Activated T-helper 1 cell treated with anti-CD3 and anti-CD28 coated beads, Interleukin-2, amount 50 U/mL, for 16 hours (primary cell): ENCODE measurements at places on chromosomes 2 and 18.

GRCh38 chr2:11729362-11730212, 16.8 kb upstream of the LPIN1 start:
- no peak for DNase-seq

DNA sequence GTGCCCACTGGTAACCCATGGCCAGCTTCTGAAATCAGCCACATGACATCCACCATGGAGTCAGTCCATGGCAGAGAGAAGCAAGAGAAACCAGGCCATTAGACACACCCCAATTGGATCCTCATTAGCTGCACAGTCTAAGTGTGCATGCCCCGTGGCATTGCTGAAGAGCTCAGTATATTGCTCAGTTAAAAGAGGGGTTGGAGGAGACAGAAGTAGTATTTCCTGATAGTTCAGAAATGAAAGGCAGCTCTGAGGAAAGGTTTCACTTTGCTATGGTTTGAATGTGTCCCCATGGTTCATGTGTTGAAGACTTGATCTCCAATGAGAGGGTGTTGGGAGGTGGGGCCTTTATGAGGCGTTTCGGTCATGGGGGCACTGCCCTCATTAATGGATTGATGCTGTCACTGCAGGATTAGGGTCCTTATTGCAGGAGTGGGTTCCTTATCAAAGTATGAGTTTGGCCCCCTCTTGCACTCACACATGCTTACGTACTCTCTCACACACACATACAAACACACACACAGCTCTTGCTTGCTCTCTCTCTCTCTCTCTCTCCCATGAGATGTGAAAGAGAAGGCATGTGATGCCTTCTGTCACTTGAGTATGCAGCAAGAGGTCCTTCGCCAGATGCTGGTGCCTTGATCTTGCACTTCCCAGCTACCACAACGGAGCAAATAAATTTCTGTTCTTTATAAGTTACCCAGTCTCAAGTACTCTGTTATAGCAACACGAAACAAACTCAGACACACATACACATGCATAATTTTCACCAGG, 58.0 kb downstream of the TMEM163 start:
- DNase-seq, result no peak

- no peak for DNase-seq
Observed at GRCh38 chr2:12554224-12555011, 162.3 kb upstream of the TRIB2 start.

GRCh38 chr18:50111398-50111797, 83.5 kb downstream of the MYO5B start:
- no peak for DNase-seq

DNA sequence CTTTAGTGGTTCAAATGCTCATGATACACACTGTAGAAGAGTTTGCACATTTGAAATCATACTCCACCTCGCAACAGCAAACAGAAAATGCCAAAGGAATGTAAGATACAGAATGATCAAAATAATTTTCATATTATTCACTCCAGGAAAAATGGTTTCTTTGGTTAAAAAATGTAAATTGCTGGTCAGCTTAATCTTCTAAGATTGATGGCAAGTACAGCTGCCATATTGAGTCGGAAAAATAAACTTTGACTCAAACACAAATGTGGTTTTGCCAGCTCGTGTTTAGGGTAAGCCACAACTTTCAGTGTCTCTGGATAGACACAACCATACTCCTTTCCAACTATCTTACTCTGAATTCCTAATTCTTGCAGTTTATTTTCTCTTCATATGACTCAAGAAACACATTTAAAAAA, 154.9 kb upstream of the SMIM21 start:
- DNase-seq, result no peak

GRCh38 chr18:48831802-48832201, 119.0 kb downstream of the SMAD7 start:
- DNase-seq, result no peak

- DNase-seq, result no peak
Observed at GRCh38 chr2:15115776-15116175, 445.4 kb downstream of the NBAS start.

GRCh38 chr2:193517615-193518014, 1322.9 kb upstream of the TMEFF2 start:
- DNase-seq, result no peak

DNA sequence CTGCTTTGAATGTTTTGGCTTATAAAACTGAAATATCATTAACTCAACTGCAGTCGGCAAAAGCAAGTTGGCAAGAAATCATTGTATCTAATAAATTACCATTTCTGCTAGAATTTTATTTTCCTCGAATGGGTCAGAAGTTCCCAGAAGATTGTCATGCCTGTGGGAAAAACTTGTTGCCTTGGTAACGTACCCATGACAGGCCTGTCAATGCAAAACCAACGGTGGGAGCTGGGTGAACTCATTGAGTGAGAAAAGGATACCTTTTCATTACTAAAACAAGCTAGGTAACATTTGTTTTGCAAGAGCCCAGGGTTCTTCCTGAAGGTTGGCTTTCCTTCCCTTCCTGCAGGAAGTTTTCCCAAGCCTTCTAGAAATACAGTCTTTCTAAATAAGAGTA, 9.5 kb downstream of the PLB1 start:
- DNase-seq, result no peak

DNA sequence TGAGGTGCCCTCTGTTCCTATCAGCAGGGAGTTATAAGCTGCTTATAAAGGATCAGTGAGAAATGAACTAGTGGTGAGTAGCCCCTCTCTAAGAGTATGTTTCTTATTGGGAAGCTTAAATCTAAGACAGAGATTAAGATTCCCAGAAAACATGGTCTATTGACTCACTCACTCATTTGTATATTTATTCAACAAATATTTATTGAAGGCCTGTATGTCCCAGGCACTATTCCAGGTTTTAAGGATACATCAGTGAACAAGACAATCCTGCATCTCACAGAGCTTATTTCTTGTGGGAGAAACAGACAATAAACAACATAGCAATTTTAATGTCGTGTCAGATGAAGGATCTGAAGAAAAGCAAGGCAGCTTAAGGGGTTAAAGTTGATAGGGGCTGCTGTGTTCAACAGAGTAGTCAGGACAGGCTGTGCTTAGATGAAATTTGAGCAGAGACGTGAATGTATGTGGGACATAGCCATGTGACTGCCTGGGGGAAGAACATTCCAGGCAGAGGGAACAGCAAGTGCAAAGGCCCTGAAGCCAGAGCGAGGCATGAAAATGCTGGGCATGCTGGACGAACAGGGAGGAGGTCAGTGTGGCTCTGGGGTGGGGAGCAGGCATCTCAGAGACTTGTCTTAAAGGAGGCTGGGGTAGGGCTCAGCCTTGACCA, 14.8 kb upstream of the PSD4 start:
- no peak for DNase-seq

DNA sequence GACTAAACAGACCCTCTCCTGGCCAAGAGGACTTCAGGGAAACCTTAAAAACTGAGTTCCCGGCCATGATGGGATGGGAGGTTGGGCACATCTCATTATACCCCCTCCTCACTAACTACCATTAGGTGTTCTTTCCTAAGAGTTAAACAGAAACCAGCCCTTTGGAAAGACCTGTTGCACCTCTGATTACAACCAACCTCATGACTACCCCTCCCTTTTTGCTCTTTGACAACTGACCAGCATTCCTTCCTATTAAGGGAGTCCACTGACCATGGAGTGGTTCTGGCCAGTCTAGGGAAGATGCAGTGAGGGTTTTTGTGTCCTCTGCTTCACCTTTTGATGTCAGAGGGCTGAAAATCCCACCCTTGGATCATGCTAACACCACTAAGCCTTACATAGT, 44.5 kb upstream of the FRZB start:
- DNase-seq, result no peak

GRCh38 chr2:21836261-21836660, 712.5 kb downstream of the TDRD15 start:
- no peak for DNase-seq

DNA sequence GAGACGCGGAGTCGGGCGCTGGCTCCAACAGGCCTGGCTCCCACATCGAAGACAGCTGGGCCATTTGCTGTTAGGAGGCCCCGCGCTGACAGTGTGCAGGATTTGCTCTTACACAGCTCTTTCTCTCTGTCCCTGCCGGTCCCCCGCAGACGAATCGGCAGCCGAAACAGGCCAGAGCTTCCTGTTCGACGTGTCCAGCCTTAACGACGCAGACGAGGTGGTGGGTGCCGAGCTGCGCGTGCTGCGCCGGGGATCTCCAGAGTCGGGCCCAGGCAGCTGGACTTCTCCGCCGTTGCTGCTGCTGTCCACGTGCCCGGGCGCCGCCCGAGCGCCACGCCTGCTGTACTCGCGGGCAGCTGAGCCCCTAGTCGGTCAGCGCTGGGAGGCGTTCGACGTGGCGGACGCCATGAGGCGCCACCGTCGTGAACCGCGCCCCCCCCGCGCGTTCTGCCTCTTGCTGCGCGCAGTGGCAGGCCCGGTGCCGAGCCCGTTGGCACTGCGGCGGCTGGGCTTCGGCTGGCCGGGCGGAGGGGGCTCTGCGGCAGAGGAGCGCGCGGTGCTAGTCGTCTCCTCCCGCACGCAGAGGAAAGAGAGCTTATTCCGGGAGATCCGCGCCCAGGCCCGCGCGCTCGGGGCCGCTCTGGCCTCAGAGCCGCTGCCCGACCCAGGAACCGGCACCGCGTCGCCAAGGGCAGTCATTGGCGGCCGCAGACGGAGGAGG, 3.5 kb downstream of the GDF7 start:
- no peak for DNase-seq

DNA sequence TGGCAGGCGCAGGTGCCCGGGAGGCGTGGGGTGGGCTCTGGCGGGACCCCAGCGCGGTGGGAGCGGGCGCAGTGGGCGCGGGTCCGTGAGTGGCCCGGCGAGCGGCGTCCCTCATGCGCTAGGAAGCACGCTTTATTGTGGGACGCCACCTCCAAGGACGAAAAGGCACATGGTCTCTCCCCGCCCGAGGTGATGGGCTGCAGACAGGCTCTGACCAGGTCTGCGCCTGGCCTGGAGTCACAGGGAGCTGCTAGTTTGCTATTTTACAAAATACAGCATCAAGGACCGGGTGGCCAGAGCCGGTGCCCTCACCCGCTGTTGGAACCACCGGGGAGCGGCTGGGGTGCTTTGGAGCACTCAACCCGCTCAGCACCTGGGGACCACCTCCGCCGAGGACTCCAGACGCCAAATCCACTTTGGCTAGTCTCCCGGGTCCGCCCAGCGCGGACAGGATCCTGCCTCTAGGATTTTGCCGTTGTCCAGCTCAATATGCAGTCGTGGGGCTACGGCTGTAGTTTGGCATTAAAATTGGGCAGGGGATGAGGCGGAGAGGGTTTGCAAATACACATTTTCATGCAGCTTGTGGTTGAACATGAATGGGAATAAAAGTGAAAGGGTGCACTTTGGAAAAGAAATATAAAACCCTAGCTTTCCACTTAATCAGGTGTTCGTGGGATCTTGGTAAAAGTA, 65.4 kb downstream of the LRRFIP1 start:
- no peak for DNase-seq

DNA sequence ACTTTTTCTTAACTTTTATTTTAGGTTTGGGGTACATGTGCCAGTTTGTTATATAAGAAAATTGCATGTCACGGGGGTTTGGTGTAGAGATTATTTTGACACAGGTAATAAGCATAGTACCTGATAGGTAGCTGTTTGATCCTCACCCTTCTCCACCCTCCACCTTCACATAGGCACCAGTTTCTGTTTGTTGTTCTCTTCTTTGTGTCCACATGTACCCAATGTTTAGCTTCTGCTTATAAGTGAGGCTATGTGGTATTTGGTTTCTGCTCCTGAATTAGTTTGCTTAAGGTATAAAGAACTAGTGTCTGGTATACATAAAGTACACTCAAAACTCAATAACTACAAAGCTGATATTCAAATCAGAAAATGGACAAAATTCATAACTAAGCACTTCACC, 654.6 kb upstream of the LINC00305 start:
- no peak for DNase-seq

DNA sequence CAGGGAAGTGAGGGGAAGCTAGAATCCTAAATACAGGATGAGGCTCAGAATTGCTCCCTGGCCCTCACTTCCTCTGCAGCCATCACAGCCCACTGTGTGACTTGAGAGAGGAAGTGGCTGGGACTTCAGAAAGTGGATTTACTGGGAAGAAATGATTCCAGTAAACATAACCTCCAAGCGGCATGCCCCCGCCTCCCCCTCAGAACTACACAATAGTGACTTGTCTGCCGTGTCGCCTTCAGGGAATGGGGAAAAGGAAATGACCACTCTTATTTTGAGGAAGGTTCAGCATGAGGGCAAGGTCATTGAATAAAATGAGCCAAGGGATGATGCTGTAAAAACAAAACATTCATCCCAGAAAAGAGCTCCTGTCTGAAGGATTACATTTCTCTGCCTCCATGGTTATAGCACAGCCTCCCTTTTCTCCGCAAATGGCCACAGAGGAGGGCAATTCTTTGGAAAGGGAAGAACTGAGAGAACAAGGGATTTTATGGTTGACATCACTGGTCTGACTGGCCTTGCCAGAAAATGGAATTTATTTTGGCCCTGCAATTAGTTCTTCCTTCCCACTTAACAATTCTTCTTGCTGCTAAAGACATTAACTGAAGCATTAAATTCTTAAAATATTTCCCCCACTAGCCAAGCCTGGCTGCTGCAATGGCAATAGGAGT, 78.9 kb upstream of the DAPL1 start:
- no peak for DNase-seq

DNA sequence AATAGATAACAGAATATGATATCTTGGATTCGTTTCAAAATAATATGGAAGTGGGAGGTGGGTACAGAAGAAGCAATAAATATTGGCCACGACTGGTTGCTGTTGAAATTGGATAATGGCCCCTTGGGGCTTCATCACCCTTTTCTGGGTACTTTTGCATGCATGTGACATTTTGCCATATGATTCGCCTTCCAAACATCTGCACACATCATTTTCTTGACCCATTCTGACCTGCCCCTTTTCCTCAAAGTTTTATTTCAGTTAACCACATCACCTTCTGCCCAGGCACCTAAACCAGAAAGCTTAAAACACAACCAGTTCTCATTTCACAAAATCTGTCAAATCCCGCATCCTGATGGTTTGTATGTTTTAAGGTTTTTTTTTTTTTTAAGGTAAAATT, 116.7 kb upstream of the AGAP1 start:
- no peak for DNase-seq

GRCh38 chr2:173159791-173160463, 84.3 kb downstream of the MAP3K20 start:
- no peak for DNase-seq

- DNase-seq, result no peak
Observed at GRCh38 chr2:46644690-46645385, 165.5 kb downstream of the TMEM247 start.
